ENCODE measurements at places on chromosomes 3 and 15.

- DNase-seq = peak; percentile 68
Measured at GRCh38 chr3:73520931-73521461, 103.7 kb downstream of the PDZRN3 start.

DNA sequence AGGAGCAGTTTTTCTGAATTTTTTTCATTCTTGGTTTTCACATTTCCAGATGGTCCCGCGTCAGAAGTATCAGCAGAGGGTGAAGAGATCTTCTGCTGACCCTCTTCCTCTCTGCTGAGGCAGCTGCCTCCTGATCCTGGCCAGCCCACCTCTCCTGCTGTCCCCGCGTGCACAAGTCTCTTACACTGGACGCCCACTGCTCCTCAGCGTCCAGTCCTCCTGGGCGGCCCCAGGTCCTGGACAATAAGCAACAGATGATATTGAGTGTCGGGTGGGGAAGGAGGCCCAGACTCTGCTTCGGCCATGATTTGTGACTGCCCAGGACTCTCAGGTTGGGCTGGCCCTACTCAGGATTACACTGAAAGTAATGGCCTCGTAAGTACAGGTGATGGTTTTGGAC, 50.1 kb downstream of the KLHL25 start:
- DNase-seq = no peak

GRCh38 chr3:156983559-156983958, 157.4 kb downstream of the LEKR1 start:
- DNase-seq = no peak

- no peak for DNase-seq
Measured at GRCh38 chr15:48774484-48774883, 36.4 kb downstream of the CEP152 start.

GRCh38 chr3:112561484-112561733, 353 bp downstream of the ATG3 start:
- DNase-seq = no peak

GRCh38 chr3:59442046-59442445, 392.2 kb upstream of the CFAP20DC start:
- no peak for DNase-seq

- DNase-seq = peak; percentile 22
Measured at GRCh38 chr15:69807721-69808120, 290.0 kb downstream of the TLE3 start.

GRCh38 chr15:39407116-39407515, 173.8 kb upstream of the THBS1 start:
- peak; percentile 95 for DNase-seq

DNA sequence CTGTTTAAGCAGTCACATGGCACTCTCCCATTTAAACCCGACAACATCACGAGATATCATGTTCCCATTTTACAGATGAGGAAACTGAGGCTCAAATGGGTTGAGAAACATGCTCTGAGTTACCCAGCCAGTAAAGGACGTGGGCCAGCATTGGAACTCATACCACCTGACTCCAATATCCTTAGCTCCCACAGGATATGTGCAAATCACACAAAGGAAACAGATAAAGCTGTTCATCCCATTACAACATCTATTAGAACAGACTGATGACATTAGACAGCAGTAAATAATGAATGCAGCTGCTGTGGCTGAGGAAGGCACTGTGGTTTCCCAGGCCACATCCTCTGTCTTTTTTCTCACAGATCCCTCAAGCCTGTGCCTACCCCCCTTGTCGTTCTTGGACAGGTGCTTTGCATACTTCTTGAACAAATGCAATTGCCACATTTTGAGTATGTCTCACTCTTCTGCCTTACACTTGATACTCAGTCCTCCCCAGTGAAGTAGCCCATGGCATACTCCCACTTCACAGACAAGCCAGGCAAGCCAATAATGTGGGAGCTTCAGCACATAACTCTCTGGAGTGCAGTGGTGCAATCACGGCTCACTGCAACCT, 17.7 kb downstream of the FRMD4B start:
- peak; percentile 53 for DNase-seq
